ENCODE measurements at places on chromosomes 13 and 19.

- DNase-seq: no peak
Observed at GRCh38 chr13:23500849-23501248, 67.3 kb upstream of the SACS start.

DNA sequence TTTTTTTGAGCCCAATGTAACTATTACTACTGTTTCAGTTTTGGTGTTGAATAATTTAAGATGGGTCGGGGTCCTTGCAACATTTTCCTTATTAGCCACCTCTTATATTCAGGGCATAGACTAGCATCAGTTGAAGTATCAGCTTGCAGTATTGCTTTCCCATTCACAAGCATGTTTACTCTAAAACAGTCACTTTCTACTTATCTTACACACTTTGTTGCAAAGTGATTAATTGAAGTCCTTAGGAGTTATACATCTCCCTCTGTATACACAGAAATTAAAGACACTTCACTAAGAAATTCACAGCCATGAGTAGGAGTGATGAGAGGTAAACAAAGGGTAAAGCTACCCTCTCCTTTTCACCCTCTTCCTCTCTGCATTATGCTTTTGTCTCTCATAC lies 27.6 kb downstream of the SLAIN1 start:
- no peak for DNase-seq

GRCh38 chr13:25224151-25224550 lies 52.1 kb upstream of the AMER2 start:
- no peak for DNase-seq

DNA sequence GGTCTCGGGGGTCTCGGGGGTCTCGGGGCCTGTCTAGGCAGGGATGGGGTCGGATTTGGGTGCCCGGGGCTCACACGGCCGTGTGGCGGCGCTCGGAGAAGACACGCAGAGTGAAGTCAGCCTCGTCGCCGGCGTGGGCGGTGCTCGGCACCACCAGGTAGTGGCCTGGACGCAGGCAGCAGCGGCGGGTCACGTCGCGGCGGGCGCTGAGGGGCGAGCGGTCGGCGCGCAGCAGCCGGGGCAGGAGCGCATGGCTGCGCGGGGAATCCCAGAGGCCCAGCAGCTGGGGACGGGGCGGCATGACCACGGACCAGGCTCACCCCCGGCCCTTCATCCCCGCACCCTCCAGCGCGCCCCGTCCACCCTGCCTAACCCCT lies 8.2 kb downstream of the CAPN12 start:
- peak; percentile 29 for DNase-seq

GRCh38 chr13:106478116-106478515 lies 57.3 kb downstream of the EFNB2 start:
- no peak for DNase-seq

- DNase-seq: no peak
Observed at GRCh38 chr13:22063416-22064124, 392.7 kb downstream of the FGF9 start.

GRCh38 chr13:24286624-24287023 lies 22.8 kb upstream of the C1QTNF9 start:
- DNase-seq: no peak

- no peak for DNase-seq
Observed at GRCh38 chr19:34017024-34017423, 155.3 kb upstream of the LSM14A start.

GRCh38 chr13:40923867-40924266 lies 95.2 kb downstream of the ELF1 start:
- DNase-seq: no peak

DNA sequence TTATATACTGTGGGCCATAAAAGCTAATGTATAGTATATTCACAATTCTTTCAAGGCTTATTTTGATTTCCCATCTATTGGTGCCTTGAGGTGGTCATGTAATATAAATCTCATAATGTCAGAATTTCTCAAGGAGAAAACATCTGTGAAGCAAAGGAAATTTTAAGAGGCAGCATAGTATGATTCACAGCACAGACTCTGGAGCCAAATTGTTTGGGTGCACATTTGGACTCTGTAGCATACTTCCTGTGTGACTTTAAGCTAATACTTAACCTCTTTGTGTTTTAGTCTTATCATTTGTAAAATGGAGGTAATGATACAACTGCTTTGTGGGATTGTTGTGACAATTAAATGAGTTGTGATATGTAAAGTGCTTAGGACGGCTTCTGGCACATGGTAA lies 67.6 kb downstream of the PIBF1 start:
- DNase-seq: no peak

- no peak for DNase-seq
Observed at GRCh38 chr13:113646376-113646775, 11.6 kb downstream of the ATP4B start.

GRCh38 chr13:73751290-73751689 lies 382.9 kb downstream of the KLF12 start:
- no peak for DNase-seq

DNA sequence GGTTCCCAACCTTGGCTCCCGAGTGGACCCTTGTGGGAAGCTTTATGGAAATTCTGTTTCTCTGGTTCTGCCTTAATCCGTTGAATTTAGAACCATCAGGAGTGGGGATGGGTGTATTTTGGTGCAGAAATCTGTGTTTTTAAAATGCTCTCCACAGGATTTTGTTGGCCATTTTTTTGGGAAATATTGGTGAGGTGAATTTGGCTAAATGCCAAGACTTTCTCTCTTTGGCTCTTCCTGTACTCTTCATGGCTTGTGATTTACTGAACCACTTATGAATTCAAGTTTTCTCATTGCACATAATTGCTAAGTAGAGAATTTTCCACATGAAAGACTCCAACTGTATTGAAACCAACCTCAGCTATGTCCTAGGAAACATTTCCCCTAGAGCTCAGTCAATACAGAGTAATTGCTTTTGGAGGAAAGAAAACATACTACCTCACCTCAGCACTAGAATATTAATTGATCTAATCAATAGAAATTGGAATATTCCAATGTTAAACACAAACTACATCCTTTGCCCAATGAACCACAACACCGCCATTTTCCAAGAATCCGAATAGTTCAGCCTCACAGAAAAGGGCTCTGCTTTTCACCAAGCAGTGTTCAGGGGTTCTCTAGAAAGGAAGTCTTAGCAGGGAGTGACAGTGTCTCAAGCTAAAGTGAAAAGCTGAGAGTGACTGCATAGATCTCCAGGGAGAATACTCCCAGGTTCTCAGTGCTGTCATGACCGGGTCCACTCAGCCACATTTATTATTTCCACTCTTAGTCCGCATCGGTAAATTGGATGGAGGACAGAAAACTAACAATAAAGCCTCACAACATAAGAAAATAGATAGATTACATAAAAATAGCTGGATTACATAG lies 60.3 kb downstream of the ERCC5 start:
- no peak for DNase-seq

- peak; percentile 92 for DNase-seq
Observed at GRCh38 chr13:99380921-99381645, 73.9 kb upstream of the GPR183 start.

GRCh38 chr13:73065036-73065435 lies 6.2 kb downstream of the KLF5 start:
- no peak for DNase-seq

- DNase-seq: no peak
Observed at GRCh38 chr19:46959894-46960556, 59.6 kb upstream of the NPAS1 start.

DNA sequence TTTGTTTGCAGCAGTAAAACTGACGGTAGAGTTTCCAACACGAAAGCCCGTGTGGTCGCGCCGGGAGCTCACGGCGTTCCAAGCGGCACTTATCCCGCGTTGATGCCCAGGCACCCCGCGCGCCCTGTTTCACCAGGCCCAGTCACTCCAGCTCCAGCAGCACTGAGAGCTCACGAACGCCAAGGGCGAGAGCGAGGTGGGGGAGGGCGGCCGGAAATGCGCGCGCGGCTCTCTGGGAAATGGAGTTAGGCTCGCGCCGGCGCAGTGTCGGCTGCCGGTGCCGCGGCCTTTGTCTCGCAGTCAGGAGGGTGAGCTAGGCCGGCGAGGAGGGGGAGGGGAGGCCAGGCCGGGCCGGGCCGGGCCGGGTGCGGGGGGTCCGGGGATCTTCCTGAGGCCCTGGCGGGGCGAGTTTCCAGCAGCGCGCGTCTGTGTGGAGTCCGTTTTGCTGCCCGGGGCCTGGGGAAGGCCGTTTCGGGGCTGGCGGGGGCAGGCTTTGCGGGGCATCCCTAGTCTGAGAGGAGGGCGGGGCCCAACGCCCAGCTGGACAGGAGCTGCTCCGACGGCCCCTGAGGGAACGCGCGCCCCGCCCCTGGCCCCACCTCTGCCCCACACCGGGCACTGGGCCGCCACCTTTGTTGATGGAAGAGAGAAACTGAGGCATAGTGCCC lies at the start of gene ZNF135:
TSS of gene ZNF135 (plus strand) at position 280 of the 668 bp plus-strand sequence. CDS start 721 bp downstream, outside the sequence.
- no peak for DNase-seq

DNA sequence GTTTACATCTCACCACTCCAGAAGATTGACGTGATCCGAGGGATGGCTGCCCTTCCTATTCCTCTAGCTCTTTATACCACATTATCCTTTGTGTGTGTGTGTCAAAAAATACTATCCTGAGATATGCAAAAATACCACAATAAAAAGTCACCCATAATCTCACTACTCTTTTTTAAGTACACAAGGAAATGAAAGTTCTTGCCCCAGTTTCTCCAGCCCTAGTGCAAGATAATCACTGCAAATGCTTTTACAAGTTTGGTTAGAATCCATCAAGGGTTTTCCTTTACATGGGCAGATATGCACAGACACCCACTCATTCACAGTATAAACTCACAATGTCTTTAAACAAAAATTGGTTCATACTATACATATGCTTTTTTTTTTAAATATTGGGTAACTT lies 89.3 kb downstream of the DIAPH3 start:
- DNase-seq: no peak

- DNase-seq: no peak
Observed at GRCh38 chr13:32323912-32324311, 8.6 kb downstream of the BRCA2 start.
